ENCODE measurements at places on chromosomes 1 and 21. TPM values are rescaled to one million over a fixed set of nuclear protein-coding genes. Genes with fewer than 3 reads are reported as not detected.

- peak; percentile 60 for DNase-seq
Measured at GRCh38 chr21:42002421-42002958, 7.7 kb downstream of the ZBTB21 start.

DNA sequence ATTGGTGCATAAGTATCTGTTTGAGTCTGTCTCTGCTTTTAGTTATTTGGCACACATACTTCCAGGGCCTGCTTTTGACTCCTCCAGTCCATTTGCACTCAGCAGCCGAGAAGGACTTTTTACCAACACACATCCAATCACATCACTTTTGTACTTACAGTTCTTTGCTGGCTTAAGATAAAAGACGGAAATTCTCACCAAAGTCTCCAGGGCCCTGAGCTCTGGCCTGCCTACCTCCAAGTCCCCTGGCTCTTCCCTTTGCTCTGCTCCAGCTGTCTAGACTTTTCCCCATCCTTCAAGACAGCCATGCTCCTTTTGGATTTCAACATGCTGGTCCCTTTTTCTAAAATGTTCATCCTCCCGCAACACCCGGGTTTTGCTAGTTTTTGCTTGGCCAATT is 2.2 kb upstream of the EVA1C start:
- DNase-seq = no peak

RGS18 gene
- total RNA-seq = 0.18 TPM

GRCh38 chr1:70405780-70406416 is 5.2 kb upstream of the CTH start:
- no peak for DNase-seq

FCN3 gene
- not detected for total RNA-seq

MAP7D1 gene
- 235 TPM for total RNA-seq

DNA sequence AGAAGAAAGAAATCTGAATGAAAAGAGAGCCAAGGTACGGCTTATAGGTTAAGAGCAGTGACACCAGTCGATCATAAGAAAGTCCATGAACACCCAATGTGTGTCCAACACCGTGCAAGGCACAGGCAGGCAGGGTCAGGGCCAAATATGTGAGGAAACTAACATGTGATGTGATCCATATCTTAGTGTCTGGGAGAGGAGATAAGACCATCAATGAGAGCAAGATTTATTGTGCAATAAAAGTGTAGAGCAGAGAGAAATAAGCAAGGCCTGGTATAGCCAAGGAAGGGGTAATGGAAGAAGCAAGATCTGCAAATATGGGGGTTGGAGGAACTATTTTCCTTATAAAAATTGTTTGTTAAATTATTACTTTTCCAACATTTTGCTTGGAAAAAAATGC is 198.8 kb downstream of the CRB1 start:
- no peak for DNase-seq

DNA sequence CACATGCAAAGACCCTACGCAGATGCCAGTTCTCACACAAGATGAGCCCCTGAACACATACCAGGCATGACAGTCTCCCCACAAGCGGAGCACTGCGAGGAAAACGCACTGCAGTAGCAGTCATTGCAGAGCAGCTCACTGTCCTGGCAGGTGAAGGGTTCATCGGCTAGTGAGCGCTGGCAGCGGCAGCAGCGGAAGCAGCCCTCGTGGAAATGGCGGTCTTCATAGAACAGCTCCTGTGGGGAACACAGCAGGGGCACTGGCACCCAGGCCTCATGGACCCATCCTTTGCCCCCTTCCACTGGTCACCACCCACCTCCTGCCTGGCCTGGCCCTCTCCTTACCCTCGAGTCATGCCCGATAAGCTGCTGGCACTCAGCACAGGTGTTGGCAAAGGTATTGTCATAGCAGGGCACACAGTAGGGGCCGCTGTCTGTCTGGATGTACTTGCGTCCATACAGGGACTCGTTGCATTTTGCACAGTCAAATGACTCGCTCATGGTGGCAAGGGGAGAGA is 6.3 kb downstream of the FHL3 start:
- no peak for DNase-seq

- DNase-seq = no peak
Measured at GRCh38 chr1:38607526-38607925, 252.0 kb downstream of the RRAGC start.

FASLG gene
- total RNA-seq = 6.2 TPM

JAK1 gene
- 156 TPM for total RNA-seq

ADGRB2 gene
- 0.37 TPM for total RNA-seq

- peak; percentile 28 for DNase-seq
Measured at GRCh38 chr1:24155011-24155782, 12.3 kb upstream of the IL22RA1 start.

GRCh38 chr1:77994117-77994705 is 10.5 kb upstream of the DNAJB4 start:
- no peak for DNase-seq

KLF17 gene
- total RNA-seq = not detected

NR1I3 gene
- total RNA-seq = not detected

GRCh38 chr1:21779613-21780521 is 3.1 kb downstream of the USP48 start:
- peak; percentile 37 for DNase-seq

- no peak for DNase-seq
Measured at GRCh38 chr1:64263856-64264255, 60.4 kb downstream of the UBE2U start.

DNA sequence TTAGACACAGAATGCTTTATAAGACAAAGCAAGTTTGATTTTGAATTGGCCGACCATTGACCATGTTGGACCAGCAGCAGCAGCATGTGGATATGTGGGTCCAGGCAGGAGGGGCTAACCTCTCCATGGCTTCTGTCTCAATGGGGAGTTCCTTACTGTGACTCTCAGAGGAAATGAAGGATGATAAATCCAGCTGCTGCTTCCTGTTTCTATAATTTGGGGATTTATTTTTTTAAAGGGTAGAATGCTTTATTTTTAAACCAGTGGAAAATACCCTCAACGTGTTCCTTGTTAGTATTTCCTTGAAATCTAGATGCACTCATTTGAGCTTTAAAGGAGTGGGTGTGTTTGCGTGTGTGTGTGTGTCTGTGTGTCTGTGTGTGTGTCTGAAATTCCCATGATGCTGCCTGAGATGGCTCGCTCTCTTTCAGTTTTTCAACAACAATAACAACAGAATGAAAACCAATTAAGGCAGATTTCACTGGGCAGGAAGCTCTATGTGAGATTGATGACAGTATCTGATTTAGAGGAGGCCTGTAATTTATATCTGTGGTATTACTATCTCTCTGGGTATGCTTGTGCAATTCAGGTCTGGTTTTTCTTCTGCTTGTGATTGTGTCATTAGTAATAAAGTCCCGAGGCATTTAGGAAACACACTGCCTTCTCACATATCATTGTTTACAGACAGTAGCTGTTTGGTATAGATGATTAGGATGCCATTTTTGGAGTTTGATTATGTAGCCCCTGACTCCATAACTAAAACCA is 86.1 kb upstream of the ZNF326 start:
- no peak for DNase-seq
